ENCODE measurements at places on chromosomes 2 and 18.

GRCh38 chr2:72864500-72864899 is 22.7 kb upstream of the SPR start:
- DNase-seq, result no peak

DNA sequence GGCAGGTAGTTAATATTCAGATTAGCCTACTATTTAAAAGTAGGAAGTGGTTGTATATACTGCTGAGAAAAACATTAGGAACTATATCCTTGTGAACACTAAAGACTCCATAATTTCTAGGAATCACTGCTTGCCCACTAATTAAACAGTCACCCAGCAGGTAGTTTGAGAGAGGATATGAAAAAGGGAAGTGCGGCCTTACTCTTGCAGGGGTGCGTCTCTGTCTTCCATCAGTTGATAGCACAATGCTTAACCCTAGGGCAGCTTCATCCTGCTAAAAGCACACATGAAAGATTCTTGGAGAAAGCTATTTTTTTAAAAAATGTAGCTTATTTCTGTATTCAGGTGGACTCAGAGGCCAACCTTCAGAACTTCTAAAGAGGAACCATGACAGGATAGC is 53.1 kb upstream of the ATP5MC3 start:
- no peak for DNase-seq

DNA sequence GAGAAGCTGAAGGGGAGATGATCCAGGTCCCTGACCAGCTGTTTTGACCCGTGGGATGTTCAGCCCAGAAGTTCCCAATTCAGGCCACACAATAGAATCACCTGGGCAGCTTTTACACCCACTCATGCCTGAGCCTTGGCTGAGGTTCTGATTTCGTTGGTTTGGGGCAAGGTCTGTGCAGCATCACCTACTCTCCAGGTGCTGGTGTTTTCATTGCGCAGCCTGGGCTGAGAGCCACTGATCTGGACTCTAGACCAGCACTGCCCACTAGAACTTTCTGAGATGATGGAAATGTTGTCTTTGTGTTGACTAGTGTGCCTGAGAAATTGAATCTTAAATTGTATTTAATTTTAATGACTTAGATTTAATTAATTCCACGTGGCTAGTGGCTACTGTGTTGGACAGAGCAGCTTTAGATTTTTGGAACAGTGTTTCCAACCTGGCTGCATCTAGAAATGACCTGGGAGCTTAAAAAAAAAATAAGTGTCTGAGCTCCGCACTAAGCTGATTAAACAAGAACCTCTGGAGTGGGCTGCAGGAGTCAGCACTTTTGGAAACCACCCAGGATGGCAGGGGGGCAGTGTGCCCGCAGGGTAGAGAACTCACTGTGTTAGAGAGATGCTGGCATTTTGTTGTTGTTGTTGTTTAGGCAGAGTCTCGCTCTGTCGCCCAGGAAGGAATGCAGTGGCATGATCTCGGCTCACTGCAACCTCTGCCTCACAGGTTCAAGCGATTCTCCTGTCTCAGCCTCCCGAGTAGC is 33.7 kb downstream of the DYSF start:
- no peak for DNase-seq

- no peak for DNase-seq
Observed at GRCh38 chr2:241753493-241753892, 19.1 kb downstream of the D2HGDH start.

DNA sequence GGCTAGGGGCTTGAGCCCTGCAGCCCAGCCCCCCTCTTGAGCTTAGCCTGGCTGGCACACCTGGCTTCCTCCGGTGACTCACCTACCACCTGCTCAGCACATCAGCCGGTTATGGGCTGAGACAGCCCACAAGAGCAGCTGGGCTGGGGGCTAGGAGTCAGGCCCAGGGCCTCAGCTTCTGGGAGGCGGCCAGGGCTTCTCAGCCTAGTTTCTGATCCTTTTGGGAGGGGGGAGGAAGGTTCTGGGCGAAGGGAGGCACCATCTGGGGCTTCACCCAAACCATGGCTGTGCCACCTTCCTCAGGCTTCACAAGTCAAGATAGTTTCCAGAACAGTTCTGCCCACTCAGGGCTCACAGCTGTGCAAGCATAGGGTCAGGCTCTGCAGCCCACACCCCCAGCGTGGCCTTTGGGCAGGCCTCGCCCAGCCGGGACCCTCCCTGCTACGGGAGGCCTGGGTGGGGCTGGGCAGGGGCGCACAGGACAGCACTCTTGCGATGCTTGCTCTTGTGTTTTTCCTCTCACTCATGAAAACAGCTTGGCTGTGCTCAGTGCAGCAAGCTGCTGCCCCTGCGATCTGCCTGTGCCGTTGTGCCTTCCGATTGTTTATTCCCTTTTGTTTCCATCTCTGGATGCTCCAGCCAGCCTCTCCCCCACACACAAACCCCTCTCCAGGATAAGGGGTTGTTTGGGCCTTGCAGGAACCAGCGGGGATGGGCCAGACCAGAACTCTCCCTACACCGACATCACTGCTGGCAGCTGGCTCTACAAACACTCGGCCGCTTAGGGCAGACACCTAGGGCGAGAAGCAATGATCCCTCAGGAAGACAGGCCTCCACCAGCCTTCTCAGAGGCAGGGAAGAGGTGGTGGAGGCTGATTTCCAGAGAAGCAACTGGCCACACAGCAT is 26.1 kb upstream of the SEMA4C start:
- DNase-seq, result no peak

- DNase-seq, result no peak
Observed at GRCh38 chr2:205259121-205259520, 423.2 kb upstream of the NRP2 start.

- no peak for DNase-seq
Observed at GRCh38 chr18:41687138-41687537, 267.9 kb upstream of the PIK3C3 start.
